Activated CD8-positive, alpha-beta memory T cell treated with anti-CD3 and anti-CD28 coated beads for 4 hours (primary cell): ENCODE measurements at places on chromosomes 7 and 10.

- DNase-seq = no peak
Measured at GRCh38 chr7:133275446-133276095, 22.7 kb downstream of the EXOC4 start.

DNA sequence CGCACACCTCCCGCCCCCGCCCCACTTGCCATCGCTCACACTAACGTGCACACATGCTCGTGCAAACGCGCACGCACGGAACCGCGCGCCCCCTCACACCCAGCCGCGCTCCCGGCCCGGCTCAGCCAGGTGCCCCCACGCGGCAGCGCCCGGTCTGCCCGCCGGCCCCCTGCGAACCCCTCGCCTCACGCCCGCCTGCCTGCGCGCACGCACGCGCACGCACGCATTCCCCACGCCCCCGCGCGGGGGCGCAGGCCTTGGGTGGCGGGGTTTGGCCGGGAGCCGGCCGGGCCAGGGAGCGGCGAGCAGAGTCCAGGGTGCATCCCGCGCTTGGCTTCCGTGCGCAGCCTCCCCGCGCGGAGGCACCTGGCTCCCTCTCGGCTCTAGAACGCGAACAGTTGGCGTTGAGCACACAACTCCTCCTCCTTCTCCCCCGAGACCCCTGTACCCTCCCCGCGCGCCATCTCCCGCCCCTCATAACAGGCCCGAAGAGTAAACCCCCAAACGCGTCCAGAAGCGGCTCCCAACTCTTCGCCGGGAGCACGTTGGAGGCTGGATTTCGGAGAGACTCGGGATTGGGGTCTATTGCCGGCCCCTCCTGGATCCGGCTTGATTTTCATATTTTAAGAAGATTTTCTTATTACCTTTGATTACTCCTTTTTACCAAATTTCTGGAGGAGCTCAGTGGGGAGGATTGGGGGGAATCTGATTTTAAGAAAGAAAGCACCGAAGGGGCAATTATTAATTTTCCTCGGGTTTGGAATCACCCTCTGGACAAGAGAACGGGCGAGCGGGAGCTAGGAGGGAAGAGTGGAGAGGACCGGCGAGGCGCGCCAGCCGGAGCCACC is 527 bp upstream of the SORCS3 start:
- DNase-seq = no peak

DNA sequence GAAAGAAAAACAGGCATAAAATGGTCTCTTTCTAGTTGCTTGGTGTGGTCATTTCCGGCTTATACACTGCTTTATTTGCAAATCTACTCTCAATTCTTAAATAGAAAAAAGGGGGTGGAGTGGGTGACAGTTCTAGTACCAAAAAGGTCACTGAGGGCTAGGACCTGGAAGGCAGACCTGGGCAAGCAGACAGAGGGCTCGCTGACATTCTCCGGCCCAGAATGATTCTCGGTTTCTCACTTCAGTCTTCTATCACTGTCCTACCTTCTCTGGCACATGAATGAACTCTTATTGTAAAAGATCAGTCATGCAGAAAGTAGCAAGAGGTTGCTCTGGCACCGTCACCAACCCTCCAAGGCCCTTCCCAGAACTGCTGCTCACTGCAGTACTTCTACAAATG is 54.0 kb downstream of the MALSU1 start:
- no peak for DNase-seq

GRCh38 chr10:1673568-1674345 is 63.6 kb downstream of the ADARB2 start:
- DNase-seq = no peak

DNA sequence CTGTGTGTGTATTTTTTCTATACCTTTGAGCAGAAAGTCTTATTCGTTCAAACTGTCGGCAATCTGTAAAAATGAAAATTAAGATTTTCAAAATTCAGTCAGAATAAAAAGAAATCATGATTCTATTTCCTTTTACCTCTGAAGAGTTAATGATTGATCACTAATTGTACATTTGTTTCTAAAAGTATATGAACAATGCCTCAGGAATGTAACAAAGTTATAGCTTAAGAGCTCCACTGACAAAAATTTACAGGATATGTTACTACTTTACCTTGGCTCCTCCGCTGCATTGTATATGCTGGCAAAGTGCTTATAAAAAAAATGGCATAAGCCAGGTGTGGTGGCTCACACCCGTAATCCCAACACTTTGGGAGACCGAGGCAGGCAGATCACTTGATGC is 225.7 kb downstream of the VTI1A start:
- DNase-seq = no peak

GRCh38 chr10:11168423-11169090 is 150.9 kb downstream of the CELF2 start:
- DNase-seq = no peak
